Right hindlimb (tissue), 1 donor: ENCODE measurements at places on chromosomes 4 and X.

- DNase-seq = no peak
These were observed 1.1 kb downstream of the RAB39B start for GRCh38 chrX:155262970-155263754.

DNA sequence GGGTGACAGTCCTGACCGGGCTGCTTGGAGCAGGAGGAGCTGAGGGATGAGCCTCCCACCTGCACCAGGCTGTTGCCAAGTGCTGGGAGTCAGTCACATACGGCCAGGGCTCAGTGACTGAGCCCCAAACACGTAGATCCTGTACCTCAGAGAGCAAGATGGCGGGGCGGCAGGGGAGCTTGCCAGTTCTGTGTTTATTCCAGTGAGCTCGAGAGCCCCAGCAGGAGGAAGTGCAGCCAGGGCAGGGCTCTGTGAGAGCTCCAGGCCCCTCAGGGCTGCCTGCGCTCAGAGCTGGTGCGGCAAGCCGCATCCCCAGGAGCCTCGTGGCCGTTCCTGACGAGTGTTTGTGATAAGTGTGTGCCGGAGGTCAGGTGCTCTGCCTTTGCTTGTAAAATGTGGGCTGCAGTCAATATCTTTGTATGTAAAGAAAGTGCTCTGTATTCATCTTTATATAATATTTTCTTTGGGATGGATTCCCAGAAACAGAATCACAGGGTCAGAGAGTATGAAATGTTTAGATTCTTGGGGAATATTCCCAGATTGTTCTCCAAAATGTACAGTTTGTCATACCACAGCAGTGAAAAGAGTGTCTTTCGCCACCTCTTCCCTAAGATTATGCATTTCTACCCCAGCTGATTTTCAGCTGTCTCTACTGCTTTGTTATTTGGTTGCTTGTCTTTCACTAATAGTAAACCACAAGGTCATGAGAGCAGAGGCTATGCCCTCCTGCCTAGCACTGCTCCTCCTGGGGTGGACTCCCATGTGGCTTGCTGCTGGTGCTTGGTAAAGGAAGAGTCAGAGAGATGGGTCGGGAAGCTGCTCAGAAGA lies 50.3 kb downstream of the NELFA start:
- DNase-seq = no peak

- no peak for DNase-seq
These were observed 735.6 kb downstream of the GLUD2 start for GRCh38 chrX:121782976-121783375.

DNA sequence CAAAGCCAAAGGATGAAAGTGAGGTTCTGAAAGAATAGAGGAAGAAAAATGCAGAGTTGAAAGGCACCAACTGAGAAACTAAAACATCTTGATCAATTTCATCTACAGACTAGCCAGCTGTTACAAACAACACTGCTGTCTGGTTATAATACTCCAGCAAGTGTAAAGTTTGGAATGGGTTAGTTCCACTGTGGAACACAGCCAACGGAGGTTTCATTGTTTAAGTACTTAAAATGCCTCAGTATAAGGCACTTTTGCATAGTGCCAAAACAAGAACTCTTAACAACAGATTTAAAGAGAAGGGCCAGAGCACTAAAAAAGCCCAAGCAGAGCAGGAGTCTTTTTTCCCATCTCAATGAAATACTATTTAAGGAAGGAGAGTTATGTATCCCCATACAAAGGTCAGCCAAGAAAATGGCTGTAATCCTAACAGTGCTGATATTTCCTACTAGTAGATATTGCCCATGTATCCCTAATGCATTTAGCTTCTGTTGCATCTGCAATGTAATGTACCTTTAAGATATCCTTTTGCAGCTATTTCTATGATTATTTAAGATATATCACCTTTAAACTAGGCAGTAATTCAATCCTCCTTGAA lies 16.5 kb downstream of the ACSL4 start:
- DNase-seq = no peak

DNA sequence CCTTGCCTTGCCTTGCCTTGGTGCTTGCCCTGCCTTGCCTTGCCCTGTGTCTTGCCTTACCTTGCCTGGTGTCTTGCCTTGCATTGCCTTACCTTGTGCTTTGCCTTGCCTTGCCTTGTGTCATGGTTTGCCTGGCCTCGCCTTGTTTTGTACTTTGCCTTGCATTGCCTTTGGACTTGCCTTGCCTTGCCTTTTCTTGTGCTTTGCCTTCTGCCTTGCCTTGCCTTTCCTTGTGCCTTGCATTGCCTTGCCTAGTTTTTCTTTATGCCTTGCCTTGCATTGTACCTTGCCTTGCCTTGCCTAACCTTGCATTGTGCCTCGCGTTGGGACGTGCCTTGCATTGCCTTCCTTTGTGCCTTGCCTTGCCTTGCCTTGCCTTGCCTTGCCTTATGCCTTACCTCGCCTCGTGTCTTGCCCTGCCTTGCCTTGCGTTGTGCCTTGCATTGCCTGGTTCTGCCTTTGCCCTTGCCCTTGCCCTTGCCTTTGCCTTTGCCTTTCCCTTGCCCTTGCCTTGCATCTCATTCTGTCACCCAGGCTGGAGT lies 82.8 kb downstream of the TAB3 start:
- DNase-seq = no peak
